ENCODE measurements at places on chromosomes 12 and 14.

DNA sequence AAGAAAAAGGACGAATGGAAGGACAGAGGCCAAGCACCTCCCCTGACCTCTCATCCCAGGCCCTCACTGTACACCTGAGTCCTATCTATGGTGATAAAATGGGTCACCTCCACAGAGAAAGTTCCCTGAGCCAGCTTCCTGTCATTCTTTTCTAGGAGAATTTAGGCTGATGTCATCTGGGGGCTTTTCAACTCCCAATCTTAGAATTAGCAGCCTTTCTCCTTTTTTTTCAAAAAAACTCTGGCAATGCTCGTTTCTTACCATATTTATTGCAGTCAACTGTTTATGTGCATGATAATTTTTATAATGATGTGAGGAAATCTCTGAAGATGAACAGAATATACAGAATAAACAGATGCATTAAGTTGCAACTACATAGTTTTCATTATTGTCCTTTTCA is 177.6 kb downstream of the SNAPC1 start:
- no peak for DNase-seq

GRCh38 chr12:20577054-20577453 is 118.1 kb upstream of the SLCO1C1 start:
- no peak for DNase-seq

GRCh38 chr14:23040100-23040499 is 1.9 kb upstream of the PSMB11 start:
- DNase-seq = no peak

DNA sequence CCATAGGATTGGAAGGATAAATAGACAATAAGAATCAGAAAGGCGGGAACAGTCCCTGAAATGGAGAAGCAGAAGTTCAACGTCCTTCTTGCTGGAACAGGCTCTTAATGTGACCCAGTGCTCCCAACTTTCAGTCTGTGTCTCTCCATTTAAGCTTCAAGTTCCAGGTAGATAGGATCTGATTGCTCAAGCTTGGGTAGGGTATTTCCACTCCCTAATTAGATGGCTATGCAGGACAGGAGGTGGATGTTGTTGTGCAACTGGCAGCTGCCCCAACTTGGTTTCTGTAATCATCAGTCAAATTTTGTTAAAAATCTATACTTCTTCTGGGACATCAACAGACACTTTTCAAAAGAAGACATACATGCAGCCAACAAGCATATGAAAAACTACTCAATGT is 266.2 kb downstream of the C12orf75 start:
- no peak for DNase-seq
